RCC 7860 (cell line): ENCODE measurements at places on chromosomes 6 and 20.

DNA sequence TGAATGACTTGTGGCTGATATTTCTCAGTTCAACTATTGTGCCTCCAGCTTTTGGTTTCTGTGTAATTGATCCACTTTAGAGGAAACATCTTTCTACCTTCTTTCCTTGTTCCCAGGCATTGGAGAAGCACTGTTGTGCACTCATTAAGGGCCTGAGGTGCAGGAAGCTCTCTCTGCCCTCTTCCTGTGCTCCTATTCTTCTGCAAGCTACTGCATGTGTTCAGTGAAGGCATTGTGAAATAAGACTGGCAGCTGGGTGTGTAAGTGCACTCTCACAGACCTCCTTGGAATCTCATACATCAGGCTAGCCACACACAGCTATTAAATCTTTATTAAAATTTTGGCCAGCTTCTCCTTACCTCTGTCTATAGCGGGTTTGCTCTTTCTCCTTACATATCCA lies 177.8 kb downstream of the OGFRL1 start:
- DNase-seq: no peak

DNA sequence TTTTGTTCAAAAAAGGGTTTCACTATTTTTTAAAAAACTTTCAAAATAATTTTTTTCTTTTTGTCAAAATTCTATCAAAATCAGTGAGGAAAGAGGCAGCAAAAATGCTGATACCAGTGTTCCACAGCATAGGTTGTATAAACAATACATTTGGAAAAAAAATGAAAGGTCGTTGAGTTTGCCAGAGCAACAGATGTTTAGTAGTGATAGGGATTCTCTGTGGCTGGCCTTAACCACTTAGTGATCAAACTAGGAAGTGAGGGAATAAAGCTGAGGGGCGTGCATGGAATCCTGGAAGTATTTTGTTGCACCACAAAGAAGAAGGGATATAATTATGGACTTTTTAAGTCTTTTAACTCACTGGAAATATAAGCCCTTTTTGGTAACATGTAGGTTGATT lies 555.3 kb upstream of the CHD6 start:
- no peak for DNase-seq

GRCh38 chr6:149336609-149336928 lies 19.1 kb downstream of the TAB2 start:
- DNase-seq: no peak

DNA sequence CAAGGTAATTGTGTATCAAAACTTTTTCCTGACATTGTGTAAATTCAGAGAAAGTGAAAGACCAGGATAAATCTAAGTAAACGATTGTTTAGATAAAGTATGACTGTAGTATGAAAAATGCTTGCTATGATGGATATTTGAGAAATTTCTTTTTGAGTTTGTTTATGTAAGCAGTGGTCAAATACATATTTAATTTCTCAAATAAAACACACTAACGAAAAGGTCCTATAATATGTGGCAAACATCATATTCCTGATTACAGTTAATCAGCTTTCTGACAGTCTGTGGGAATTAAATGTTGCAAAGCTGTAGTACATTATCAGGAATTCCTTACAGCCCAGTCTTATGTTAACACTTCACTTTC lies 636.9 kb downstream of the MMUT start:
- no peak for DNase-seq

DNA sequence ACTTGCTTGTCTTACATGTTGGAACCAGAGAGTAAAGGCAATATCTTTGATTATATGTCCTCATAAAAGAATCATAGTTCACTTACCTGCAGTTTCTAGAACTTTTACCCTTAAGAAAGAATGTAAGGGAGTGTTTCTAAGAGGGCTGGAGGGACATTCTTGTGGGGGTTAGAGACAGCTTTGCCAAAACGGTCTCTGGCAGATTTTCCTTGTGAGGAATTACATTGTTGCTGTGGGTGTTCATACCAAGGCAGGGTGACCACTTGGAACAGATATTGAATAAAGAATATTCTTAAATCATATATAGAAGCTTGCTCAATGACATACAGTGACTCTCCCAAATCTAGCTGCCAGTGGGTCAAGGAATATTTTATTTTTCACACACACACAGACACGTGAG lies 517.6 kb upstream of the SOX4 start:
- DNase-seq: no peak

DNA sequence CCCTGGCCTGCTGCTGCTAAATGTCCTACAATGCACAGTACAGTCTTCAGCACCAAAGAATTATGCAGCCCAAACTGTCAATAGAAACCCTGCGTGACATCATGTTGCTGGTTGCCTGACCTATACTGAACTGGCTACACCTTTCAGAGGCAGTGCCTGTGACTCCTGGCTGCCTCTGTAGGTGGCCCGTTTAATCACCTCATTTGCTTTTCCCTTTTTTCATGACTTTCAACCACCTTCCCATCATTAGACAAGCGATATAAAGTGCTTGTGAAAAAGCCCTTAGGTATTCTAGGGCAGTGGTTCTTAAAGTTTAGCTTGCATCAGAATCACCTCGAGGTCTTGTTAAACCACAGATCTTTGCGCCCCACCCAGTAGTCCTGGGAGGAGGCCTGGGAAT lies 33.0 kb upstream of the RIPOR2 start:
- DNase-seq: no peak

- DNase-seq: no peak
Measured at GRCh38 chr20:62949962-62950361, 2.5 kb upstream of the SLC17A9 start.
